ENCODE measurements at places on chromosomes 16 and 17.
A peak's percentile ranks its signal among the peaks of the same experiment; 100 is the strongest.

GRCh38 chr17:52178012-52178411, 19.5 kb upstream of the CA10 start:
- DNase-seq = no peak

- DNase-seq = no peak
These were observed 20.4 kb downstream of the CARHSP1 start for GRCh38 chr16:8848231-8848938.

DNA sequence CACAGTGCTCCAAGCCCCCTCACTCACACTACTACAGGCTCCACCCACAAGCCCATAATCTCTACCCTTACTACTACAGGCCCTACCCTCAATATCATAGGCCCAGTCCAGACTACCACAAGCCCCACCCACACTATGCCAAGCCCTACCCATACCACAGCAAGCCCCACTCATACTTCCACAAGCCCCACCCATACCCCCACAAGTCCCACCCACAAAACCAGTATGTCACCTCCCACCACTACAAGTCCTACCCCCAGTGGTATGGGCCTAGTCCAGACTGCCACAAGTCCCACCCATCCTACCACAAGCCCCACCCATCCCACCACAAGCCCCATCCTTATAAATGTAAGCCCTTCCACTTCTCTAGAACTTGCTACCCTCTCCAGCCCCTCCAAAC, 13.8 kb downstream of the RIPOR1 start:
- DNase-seq = peak; percentile 84

DNA sequence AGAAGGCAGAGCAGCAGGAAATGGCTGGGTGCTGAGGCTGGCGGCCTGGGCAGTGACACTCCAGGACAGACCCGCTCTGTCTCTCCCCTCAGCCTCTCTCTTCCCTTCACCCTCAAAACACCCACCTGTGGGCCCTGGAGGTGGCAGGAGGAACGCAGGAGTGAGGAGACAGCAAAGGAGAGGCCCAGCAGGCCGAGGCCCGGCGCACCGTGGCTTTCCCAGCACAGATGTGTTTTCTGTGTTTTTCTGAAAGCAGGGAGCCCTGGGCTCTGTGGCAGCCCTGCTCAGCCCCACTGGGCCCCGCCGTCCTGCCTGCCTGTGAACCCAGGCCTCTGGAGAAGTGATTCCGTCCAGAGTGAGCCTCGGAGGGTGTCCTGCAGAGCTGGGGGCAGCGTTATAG, 30.5 kb downstream of the ZNF469 start:
- no peak for DNase-seq

DNA sequence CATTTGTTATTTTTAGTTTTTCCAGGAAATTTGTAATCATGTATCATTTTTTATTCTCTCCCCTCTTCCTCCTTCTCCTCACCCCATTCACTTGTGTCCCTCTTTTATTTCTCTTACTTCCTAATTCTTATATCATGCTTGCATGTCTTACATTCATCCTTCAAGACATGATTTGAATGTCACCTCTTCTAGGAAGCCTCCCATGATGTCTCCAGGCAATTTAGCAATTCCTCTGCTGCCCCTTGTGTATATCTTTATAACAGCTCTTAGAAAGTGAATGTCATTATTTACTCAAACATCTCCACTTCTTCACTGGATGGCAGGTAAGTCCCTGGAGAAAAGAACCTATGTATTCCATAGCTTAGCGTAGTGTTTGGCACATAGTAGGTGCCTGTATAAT, 7.8 kb downstream of the HNF1B start:
- DNase-seq = peak; percentile 23

GRCh38 chr17:68963958-68964357, 8.8 kb upstream of the ABCA8 start:
- peak; percentile 15 for DNase-seq

DNA sequence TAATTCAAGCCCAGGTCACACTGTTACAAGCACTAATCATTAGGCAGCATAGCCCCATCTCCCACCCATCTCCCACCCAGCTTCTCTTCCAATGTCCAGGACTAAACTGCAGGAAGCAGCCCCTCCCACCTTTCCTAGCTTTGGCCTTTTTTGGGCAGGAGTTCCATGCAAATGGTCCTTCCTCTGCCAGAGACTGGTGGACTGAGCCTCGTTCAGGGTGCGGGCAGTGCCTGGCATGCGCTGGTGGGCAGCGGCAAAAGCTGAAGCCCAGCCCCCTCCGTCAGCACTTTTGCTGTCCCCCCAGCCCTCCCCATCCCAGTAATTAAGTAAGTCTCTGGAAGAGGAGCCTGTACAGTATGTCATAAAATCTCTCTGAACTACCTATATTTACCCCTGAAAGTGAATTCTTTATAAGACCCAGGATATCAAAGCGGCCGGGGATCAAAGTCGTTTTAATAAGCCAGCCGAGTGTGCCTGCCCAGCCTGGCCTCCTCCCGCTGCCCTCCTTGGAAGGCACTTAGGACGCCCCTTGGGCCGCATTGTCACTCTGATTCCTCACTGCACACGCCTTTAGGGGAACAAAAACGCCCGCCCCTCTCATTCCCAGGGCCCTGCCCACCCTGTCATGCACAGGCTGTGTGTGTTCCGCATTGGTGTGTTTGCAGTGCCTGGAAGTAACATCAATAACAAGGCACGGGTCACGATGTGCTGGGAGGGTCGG, 109.9 kb downstream of the IRX5 start:
- DNase-seq = no peak

GRCh38 chr17:72501404-72502370, 380.9 kb downstream of the SOX9 start:
- DNase-seq = no peak

GRCh38 chr17:48246612-48247011, 139.0 kb downstream of the SNX11 start:
- peak; percentile 71 for DNase-seq

All from iris pigment epithelial cell (primary cell).